Left colon (tissue), 2 donors: ENCODE measurements at places on chromosomes 11 and 22. TPM values are rescaled to one million over a fixed set of nuclear protein-coding genes. Genes with fewer than 3 reads are reported as not detected.

GRCh38 chr11:14248580-14248981 lies 110.4 kb downstream of the RRAS2 start:
- no peak for DNase-seq

GRCh38 chr11:10824888-10825287 lies 16.2 kb upstream of the EIF4G2 start:
- DNase-seq = no peak

Gene PRODH
- 15.5 TPM for total RNA-seq

DNA sequence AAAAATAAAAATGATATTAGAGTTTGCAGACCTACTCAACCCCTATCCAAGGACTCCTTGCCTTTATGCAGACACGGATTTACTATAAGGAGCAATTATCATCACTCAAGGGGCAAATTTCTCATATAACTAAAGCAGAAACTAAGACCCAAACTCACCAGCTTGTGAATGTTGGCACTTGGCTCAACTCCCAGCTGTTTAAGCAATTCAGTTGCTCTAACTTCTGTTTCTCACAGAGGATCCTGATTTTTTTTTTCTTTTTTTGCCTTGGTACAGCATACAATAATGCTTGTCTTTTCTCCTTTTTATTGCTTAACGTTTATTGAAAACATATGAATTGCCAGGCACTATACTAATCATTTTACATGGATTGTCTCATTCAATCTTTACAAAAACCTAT lies 9.6 kb upstream of the CBLIF start:
- DNase-seq = no peak

DNA sequence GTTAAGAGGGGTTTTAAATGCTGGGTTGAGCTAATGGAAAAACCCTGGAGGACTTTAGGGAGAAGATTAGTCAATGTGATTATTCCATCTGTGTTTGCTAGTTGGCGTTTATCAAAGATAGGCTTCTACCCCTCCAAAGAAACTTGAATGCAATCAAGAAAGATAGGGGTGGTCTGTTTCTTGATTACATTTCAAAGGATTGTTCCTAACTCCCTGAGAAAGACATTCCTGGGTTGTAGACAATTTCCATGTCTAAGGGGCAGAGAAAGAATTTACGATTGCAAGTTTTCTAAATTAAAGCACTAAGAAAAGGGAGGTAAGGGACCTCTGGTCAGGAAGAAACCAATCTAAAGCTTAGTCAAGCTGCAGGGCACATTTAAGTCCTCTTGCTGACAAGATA lies 2268.7 kb downstream of the LRRC4C start:
- DNase-seq = no peak

Gene MMP7
- not detected for total RNA-seq

Gene MMP3
- 1.3 TPM for total RNA-seq

GRCh38 chr22:48320048-48320682 lies 1507.5 kb downstream of the BRD1 start:
- no peak for DNase-seq

GRCh38 chr22:33572086-33572485 lies 348.2 kb downstream of the LARGE1 start:
- no peak for DNase-seq

DNA sequence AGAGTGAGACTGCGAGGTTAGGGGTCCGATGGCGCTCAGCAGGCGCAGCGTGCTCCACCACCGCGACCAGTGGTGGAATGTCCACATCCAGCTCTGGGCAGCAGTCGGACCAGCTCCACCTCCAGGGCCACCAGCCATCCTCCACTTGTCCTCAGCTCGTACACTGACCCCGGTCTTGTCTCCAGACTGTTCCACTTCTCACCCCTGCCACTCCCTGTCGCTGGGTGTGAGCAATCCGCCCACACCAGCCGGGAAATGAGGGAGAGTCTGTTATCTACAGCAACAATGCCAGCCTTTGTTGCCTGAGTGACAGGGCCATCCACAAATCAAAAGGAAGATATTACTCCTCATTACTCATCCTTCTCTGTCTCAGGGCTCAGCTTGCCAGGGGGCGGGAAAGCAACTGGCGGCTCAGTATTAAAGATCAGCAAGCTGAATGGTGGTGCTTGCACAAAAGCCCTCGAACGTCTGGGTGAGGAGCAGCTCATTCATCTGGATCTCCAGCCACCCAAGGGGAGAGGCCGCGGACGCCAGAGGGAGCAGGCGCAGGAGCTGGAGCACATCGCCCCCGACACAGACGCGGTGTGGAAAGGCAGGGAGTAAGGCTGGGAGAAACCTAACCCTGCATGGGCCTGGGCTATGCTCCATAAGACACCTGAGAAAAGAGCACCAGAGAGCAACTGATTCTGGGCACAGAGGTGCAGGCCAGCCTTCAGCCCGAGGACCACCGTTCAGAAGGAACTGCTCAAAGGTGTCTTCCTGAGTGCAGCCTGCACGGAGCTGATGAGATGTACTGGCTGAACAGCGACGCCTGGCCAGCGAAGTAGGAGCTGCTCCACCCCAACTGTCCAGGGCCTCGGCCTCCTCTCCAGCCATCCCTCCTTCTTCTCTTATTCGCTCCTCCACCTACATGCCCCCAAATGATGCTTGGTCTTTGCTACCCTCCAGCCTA lies 21.9 kb downstream of the IGSF9B start:
- peak; percentile 55 for DNase-seq
